ENCODE measurements at places on chromosomes 16 and 17. TPM values are rescaled to one million over a fixed set of nuclear protein-coding genes. Genes with fewer than 3 reads are reported as not detected.

GRCh38 chr17:77594416-77595209 lies 363.9 kb upstream of the TNRC6C start:
- DNase-seq, result no peak

GRCh38 chr17:27792095-27792494 lies 8.2 kb downstream of the NOS2 start:
- no peak for DNase-seq

DNA sequence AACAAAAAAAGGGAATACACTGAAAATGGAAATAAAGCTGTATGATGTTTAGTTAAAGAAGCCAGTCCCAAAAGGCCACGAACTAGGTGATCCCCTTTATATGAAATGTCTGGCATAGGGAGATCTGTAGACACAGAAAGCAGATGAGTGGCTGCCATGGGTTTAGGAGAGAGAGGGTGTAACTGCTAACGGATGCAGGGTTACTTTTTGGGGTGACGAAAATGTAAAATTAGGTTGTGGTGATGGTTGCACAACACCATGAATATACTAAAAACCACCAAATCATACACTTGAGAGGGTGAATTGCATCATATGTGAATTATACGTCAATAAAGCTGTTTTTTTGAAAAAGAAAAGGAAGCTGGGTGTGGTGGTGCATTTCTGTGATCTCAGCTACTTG lies 99.6 kb downstream of the ADCY9 start:
- no peak for DNase-seq

GAST gene
- polyA plus RNA-seq, result not detected

CORO1A gene
- 7.2 TPM for polyA plus RNA-seq

GRCh38 chr16:84324434-84325262 lies 30.0 kb downstream of the WFDC1 start:
- no peak for DNase-seq

ZNF785 gene
- polyA plus RNA-seq, result 17.9 TPM

GRCh38 chr17:75808905-75809621 lies 24.5 kb downstream of the UNK start:
- DNase-seq, result no peak

All from right renal cortex interstitium (tissue), 3 donors.